ENCODE measurements at places on chromosomes 3 and 15.

DNA sequence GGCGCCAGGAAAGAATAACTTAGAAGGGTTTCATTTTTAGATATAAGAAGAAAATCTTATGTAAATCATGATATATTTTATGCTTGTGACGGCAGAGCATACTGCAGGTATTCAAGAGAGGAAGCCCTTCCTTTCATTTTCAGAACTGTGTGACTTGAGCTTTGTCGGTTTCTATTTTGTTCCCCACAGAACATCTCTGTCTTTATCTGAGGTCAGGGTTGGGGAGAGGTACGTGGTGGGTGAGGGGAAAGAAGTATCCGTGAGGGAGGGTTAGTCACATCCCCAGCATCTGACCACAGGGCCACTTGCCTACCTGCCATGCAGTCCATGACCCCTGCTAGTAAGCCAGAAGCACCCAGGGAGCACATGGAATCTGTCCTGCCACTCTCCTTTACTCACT lies 126.5 kb downstream of the DGKG start:
- no peak for DNase-seq

- no peak for DNase-seq
Observed at GRCh38 chr3:195906865-195907683, 1.3 kb downstream of the TNK2 start.

- DNase-seq = peak; percentile 77
Observed at GRCh38 chr15:58738046-58738707, 11.3 kb downstream of the ADAM10 start.

DNA sequence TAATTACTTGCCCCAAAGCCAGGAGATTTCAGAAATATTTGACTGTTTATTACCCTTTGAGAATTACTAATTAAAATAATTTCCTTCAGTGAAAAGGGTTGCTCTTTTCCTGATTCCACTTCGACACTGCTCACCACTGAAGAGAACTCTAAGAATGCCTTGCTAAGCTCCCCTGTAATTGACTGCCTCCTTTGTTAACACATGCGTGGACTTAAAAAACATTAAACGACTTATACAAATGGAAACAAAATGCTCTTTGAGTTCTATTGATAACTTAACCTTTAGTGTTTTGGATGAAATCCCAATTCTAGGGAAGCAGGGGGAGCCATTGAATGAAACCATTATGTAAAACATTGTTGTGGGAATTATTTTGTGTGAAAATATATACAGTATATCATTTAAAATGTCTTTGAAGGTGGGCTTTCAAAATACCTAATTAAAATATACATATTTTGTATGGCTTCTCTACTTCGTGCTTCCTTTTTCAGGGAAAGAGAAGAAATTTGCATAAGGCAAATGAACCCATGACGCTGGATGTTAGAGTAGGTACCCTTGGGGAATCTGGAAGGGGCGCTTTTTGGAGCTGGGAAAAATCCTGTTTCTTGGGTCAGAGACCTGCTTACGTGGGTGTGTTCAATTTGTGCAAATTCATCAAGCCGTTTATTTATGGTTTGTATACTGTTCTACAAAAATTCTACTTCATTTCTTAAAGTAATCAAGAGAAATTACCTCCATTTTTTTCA lies 64.2 kb downstream of the WWTR1 start:
- no peak for DNase-seq

- DNase-seq = peak; percentile 59
Observed at GRCh38 chr3:112365636-112366035, 32.7 kb downstream of the CD200 start.

DNA sequence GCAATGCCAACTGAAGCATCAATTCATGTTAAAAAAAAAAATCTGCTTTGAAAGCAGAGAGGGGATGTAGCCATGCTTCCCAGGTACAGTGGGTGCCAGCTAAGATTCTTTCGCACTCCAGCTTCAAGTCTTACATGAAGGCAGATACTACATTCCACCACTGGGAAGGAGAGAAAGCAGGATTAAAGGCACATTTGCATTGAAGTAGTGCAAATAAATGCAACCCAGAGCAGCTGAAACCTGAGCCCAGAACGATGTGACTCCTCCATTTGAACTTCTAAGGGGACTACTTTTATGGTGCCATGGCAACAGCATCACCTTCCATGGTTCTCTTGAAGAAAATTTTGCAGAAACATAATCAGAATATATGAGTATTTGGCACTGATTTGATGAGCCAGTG lies 19.1 kb upstream of the GJD2 start:
- no peak for DNase-seq

GRCh38 chr15:43762824-43763223 lies 13.9 kb downstream of the ELL3 start:
- DNase-seq = peak; percentile 54

- no peak for DNase-seq
Observed at GRCh38 chr15:36344887-36345286, 234.5 kb upstream of the CDIN1 start.
